ENCODE measurements at places on chromosomes 16 and 17.
A peak's percentile ranks its signal among the peaks of the same experiment; 100 is the strongest.

DNA sequence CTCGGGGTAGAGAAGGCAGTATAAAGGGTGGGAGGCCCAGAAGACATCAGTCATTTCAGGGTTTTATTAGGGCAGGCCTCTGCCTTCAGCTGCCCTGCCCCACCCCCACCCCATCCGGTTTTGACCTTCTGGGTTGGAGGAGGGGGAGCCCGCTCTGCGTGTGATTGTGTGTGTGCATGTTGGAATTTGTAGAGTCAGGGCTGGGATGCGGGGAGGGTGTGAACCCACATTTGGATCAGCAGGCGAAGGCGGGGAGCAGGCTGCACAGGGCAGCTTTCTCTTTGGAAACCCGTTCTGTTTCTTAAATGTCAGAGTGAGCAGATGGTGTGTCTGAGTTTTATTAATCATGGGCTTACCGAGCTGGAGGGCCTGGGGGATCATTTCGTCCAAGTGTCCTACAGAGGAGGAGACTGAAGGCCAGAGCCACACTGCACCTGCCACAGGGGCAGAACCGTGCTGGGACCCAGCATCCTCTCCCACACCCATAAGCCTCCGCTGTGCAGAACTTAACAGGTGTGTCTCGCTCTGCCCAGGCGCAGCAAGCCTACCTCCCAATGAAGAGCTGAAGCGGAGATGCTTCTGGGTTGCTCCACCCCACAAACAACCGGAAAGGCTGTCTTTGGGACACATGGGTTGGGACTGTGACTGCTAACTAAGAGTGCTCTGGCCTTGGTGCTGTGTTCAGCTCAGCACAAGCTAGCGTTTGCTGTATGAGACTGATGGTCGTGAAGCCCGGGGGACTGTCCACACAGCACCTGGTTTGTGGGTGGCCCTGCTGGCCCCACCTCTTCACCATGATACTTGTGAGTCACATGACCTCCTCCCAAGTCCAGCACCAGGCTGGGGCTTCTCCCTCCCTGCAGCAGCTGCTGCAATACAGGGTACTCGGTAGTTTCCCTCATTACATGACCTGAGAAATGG, 70.9 kb upstream of the GSE1 start:
- H3K36me3 ChIP-seq, result no peaks in the 10 kb centered on the region
- no peak overlapping the region for H3K4me3 ChIP-seq
- no peaks in the 10 kb centered on the region for H3K4me1 ChIP-seq
- no peak overlapping the region for H3K27ac ChIP-seq
- no peak for DNase-seq
- H3K27me3 ChIP-seq, result no peaks in the 10 kb centered on the region

DNA sequence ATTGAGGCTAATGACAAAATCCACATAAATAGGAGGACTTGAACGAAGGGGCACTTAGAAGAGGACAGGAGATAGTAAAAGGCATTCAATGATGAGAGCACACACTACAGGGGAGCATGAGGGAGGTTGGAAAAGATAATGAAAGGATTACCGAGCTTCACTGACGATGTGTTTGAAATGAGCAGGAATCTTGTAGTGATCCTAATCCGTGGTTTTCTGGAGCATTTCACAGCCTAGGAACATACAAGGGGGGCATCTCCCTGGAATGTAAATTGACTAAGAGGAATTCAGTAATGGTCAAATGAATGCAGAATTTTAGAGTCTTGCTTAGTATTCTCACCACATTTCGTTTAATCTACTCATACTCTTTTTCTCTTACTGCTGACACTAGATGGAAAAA, 5.2 kb downstream of the ATMIN start:
- H3K4me1 ChIP-seq, result peaks cover 10% of the 10 kb centered on the region
- H3K27ac ChIP-seq, result no peak overlapping the region
- H3K27me3 ChIP-seq, result no peaks in the 10 kb centered on the region

GRCh38 chr16:77684181-77684526, 38.2 kb upstream of the NUDT7 start:
- no peak overlapping the region for H3K4me3 ChIP-seq
- no peaks in the 10 kb centered on the region for H3K36me3 ChIP-seq
- no peak for DNase-seq
- no peak overlapping the region for H3K27ac ChIP-seq
- no peaks in the 10 kb centered on the region for H3K4me1 ChIP-seq
- no peaks in the 10 kb centered on the region for H3K27me3 ChIP-seq

DNA sequence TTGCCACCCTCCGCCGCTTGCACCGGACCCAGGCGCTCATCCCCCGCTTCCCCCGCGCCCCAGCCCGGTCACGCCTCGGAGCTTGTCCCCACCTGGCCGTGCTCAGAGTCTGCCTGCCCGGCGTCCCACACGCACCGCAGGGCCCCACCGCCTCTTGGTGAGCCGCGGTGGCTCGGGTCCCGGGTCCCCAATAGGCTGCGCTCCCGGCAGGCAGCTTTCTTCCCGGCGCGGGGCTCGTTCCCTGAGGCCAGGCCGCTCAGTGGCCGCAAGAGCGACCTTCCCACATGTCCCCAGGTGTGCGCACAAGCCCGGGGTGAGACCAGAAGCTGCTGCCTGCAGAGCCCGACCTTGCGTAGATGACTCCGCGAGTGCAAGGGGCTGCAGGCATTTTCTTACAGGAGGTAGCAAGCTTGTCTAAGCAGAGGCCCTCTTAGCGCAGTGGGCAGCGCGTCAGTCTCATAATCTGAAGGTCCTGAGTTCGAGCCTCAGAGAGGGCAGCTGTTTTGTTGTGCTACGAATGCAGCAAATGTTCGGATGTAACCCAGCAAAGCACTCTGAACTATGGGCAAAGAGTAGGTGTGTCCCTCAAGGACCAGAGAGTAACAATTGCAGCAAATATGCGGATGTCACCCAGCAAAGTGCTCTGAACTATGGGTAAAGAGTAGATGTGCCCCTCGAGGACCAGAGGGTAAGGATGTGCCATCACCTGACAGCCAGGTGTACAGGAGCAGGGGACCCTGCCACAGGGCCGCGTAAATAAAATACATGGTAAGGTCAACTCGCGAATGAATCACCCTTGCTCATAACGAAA, 15.6 kb downstream of the TLE7 start:
- peak overlapping the region; percentile 53 for H3K4me3 ChIP-seq
- H3K4me1 ChIP-seq, result no peaks in the 10 kb centered on the region
- H3K36me3 ChIP-seq, result no peaks in the 10 kb centered on the region
- peaks cover 3% of the 10 kb centered on the region for H3K27me3 ChIP-seq
- no peak overlapping the region for H3K27ac ChIP-seq
- peak; percentile 87 for DNase-seq

GRCh38 chr17:19992803-19993713, 15.4 kb upstream of the AKAP10 start:
- no peak overlapping the region for H3K27ac ChIP-seq
- no peaks in the 10 kb centered on the region for H3K27me3 ChIP-seq
- no peaks in the 10 kb centered on the region for H3K36me3 ChIP-seq
- peak; percentile 64 for DNase-seq

DNA sequence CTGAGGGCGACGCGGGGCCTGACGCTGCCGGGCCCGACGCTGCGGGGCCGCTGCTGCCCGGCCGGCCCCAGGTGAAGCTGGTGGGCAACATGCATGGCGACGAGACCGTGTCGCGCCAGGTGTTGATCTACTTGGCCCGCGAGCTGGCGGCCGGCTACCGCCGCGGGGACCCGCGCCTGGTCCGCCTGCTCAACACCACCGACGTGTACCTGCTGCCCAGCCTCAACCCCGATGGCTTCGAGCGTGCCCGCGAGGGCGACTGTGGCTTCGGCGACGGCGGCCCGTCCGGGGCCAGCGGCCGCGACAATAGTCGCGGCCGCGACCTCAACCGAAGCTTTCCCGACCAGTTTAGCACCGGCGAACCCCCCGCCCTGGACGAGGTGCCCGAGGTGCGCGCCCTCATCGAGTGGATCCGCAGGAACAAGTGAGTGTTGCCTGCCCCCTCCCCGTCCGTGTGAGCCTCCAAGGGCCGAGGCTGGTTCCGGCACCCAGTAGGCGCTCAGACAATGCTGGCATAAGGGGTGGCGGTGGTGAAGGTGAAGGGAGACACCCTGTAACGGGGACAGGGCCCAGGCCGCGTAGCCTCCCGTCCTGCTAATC, 676 bp downstream of the CPD start:
- peak overlapping the region; percentile 62 for H3K27ac ChIP-seq
- no peaks in the 10 kb centered on the region for H3K27me3 ChIP-seq
- no peaks in the 10 kb centered on the region for H3K36me3 ChIP-seq
- peak overlapping the region; percentile 68 for H3K4me3 ChIP-seq
- H3K4me1 ChIP-seq, result peaks cover 17% of the 10 kb centered on the region

Measured in astrocyte (in vitro differentiated cells and primary cell).